Cardiac muscle cell (in vitro differentiated cells and primary cell): ENCODE measurements at places on chromosomes 12 and 14.
A peak's percentile ranks its signal among the peaks of the same experiment; 100 is the strongest.

DNA sequence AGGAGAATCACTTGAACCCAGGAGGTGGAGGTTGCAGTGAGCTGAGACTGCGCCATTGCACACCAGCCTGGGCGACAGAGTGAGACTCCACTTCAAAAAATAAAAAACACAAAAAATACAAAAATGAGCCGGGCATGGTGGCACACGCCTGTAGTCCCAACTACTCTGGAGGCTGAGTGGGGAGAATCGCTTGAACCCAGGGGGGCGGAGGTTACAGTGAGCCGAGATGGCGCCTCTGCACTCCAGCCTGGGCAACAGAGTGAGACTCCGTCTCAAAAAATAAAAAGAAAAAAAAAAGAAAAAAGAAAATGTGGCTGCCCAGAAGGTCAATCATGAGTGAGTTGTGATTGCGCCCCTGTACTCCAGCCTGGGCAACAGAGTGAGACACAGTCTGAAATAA, 9.2 kb downstream of the DNAJC22 start:
- no peak for DNase-seq

DNA sequence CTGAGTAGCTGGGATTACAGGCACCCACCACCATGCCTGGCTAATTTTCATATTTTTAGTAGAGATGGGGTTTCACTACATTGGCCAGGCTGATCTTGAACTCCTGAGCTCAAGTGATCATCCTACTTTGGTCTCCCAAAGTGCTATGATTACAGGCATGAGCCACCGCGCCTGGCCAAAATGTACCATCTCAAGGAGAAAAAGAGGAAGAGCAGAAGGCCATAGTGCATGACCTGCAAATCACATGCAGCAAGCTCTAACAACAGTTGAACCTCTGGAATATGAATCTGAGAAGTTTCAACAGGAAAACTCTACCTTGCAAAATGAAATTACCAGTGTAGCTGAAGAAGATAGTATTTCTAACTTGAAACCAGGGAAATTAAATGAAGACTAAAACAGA, 17.1 kb upstream of the SERPINA1 start:
- DNase-seq, result no peak

DNA sequence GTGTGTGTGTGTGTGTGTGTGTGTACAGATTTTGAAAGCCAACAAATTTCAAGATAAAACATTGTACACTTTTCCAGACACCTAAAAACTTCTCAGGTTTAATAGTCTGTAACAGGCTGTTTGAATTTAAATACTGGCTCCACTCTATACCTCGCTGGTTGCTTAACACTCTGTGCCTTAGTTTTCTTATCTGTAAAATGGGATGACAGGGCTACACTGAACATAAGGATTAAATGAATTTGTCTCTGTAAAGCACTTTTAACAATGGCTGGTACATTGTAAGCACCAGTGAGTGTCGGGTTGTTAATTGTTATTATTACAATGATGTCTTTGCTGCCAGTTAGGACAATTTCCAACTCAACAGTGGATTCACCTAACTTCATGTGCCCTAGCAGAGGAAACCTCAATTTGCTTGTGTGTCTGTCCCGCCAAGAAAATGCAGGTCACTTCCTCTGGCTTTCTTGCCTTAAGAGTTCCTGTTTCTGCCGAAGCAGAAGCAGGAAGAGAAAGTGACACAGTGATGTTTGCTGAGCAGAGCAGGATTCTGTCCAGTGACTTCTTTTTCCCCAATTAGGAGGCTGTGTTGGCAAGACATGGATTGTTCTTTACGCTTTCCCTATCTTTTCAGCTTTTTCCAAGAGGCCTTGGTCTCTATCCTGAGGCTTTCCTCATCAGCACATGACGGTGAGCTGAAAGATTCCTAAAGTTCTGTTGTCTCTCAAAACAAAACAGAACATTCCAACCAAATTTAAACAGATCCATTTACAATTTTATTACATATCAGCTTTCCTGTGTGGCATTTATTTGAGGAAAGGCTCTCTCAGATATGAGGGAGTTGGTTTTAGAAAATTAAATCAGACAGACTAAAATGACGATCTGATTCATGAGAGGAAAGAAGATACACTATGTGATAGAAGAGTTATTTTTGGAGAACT, 154.1 kb upstream of the ATP2B1 start:
- no peak for DNase-seq

DNA sequence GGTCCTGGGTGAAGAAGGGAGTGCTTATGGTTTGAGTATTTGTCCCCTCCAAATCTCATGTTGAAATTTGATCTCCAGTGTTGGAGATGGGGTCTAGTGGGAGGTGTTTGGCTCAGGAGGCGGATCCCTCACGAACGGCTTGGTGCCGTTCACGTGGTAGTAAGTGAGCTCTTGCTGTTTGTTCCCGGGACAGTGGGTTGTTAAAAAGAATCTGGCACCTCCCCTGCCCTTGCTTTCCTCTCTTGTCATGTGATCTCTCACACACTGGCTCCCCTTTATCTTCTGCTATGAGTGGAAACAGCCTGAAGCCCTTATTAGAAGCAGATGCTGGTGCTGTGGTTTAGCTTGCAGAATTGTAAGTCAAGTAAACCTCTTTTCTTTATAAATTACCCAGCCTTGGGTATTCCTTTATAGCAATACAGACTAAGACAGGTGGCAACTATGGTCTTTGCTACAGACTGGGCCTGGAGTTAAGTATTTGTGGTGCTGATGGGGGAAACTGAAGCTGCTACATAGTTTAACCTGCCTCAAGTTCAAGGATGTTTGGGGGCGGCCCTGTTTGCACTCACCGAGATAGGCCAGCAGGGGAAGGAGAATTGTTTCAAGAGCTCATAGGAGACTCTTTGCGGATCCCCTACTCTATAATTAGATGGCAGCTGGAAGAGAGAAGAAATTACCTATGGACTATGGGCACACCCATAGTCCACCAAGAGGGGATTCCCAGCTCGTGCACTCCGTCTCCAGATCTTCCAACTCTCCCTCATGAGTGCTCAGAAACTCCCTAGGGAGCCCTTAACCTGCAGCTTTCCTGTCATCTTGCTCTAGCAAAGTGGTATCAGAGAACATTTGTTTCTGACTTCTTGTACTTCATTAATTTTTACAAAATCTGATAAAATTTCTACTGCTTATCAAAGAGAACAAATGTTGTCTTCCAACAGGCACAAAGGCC, 164.6 kb downstream of the SLC15A5 start:
- DNase-seq, result peak; percentile 22

GRCh38 chr12:5796171-5796958, 148.7 kb downstream of the ANO2 start:
- peak; percentile 2 for DNase-seq
